ENCODE measurements at places on chromosomes 13 and 19.

DNA sequence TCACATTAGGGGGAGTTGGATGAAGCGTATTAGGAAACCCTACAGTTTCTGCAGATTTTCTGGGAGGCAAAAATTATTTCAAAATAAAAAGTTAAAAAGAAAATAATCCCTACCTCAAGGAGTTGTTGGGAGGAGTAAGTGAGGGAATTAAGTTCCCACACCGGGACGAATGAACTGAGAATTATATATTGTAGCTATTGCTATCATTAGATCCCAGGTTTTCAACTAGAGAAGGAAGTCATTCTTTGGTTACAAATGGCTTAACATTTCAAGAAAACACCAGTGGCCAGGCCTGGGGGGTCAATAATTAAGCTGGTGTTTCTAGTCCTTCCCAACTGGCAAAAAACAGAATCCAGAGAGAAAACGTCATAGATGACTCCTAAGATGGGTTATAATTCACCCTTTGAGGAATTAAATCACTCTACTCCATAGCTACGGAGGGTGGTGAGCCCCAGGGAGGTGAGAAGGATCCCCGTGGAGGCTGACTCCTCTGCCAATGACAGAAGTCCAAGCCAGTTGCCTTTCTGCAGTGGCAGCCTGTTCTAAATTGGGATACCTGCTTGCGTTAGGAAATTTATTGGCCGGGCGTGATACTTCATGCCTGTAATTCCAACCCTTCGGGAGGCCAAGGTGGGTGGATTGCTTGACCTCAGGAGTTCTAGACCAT is 1.2 kb upstream of the MYDGF start:
- DNase-seq = no peak

- no peak for DNase-seq
Observed at GRCh38 chr19:1085676-1086442, 9.3 kb downstream of the POLR2E start.

DNA sequence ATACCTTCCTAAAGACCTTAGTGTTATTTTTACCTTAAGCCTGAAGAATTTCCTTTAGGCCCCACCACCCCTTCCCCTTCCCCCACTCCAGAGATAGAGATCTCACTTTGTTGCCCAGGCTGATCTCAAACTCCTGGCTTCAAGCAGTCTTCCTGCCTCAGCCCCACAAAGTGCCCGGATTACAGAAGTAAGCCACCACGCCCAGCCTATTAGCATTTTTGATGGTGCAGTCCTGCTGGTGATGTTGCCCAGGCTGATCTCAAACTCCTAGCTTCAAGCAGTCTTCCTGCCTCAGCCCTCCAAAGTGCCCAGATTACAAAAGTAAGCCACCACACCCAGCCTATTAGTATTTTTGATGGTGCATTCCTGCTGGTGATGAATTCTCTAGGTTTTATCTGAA is 22.0 kb downstream of the ZNF567 start:
- DNase-seq = no peak

- DNase-seq = no peak
Observed at GRCh38 chr13:95361686-95362085, 60.4 kb upstream of the ABCC4 start.

DNA sequence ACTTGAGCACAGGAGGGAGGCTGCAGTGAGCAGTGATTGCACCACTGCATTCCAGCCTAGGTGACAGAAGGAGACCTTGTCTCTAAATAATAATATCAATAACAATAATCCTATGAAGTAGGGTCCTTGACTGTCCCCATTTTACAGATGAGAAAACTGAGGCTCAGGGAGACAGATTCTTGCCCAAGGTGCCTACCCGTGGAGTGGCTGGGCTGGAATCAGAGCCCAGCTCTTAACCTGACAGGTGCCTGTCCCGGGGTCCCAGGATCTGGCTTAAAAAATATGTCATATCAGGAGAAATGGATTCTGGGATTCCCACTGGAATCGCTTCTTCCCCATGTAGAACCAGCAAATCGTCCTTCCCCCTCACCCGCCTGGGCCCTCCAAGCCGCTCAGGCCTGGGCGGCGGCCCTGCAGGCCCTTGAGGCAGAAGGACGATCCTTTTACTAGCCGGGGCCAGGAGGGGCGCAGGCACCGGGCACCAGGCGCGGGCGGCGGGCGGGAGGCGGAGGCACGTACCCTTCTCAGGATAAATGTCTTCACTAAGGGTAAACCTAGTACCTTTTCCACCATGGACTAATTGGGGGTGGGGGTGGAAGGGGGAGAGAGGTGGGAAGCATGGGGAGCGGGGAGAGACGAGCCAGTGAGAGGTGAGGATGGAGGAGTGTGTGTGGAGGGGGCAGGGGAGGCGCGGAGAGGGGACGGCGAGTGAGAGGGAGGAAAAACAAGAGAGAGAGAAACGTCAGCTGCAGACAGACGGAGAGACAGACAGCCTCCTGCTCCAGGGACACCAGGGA is 60.6 kb downstream of the COLGALT1 start:
- no peak for DNase-seq

DNA sequence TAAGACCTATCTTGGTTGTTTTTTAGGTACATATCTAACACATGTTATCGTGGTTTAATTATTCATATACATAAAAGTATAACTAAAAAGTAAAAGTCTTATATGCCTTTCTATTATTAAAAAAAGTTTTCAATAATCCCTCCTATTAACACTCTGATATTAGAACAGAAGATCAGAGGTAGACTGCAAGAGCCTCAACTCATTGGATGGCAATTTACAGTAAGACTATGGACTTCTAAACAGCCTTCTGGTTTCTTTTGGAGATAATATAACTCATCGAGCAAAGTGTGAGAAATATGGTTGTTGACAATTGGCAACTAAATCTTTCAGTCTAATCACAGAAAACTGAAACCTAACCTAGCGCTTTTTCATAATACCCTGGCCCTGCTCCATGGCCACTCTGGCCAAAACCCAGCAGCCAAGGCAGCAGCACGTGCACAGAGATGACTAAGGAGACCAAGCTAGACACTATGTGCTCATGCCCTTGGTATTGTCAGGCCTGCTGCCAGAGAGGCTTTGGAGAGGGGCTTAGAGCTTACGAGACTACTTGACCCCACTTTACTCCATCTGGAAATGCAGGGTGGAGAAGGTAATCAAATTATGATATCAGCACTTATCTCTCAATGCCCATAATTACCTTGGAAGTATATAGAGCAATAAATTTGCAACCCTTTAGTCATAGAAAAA is 40.6 kb upstream of the EEF1AKMT1 start:
- DNase-seq = peak; percentile 98

- DNase-seq = no peak
Observed at GRCh38 chr19:35265126-35265899, 3.4 kb upstream of the USF2 start.

DNA sequence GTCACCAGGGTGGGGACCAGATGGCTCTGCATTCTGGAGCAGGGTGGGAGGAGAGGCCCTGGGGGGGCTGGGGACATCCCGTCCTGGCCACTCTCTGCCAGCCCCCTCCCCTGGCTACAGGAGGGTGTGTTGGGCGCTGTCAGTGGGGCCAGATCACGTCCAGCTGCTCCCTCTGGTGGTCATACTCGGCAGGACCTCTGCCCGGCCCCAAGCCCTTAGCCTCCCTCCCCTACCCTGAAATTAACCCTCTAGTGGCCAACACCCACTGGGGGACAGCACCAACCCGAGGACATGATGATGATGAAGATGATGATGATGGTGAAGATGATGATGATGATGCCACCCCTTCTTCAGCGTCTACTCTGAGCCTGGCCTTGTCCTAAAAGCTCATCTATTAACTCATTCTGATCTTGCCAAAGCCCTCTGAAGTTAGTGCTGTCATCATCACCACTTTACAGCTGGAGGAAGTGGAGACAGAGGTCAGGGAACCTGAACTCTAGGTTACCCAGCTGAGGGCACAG is 590 bp upstream of the LGI4 start:
- DNase-seq = peak; percentile 67

DNA sequence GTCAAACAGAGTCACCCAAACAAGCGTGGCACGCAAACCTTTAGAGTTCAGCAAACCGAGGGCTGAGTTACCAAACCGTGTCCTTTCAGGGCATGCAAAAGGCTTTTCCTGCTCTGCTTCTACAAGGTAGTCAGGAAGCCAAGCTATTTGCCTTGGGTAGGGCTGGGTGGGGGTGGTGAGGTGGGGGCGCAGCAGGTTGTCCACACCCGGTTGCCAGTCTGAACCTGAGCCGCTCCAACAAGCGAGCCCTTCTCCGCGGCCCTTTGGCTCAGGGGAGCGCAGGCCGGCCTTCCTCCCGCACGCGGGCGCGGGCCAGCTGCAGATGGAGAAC is 347 bp upstream of the CLDN10 start:
- no peak for DNase-seq

DNA sequence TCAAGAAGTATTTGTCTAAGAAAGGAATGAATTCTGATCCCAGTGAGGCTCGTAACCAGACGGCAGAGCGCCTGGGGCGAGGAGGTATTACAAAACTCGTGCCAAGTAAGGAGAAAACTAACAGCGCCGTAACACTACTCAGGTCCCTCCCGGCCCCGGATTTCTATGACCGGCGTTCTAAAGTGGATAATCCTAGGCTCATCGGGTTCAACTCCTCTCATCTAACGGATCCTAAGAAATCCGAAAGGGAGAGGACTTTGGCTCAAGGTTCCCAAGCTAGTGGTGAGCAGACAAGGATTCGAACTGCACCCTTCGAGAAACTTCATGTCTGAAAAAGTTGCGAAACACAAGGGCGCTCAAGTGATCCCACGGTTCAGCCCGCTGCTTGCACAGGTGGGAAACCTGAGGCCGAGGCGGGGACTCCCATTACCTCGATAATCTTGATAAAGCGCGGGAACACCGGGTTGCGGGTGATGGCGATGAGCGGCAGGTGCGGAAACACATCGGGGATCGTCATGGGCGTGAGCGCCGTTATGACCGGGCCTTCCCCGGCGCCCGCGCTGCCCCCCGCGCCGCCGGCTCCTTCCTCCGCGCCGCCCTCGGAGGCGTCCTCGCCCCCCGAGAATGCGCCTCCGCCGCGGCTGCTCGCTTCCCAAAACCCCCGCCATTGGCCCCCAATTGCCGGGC is 529 bp downstream of the LONP1 start:
- DNase-seq = peak; percentile 54

All from ELR (cell line).